Right ventricle myocardium inferior (tissue), 1 donor: ENCODE measurements at places on chromosomes 7 and 10.
A peak's percentile ranks its signal among the peaks of the same experiment; 100 is the strongest.

GRCh38 chr7:92735707-92736106 lies 100.7 kb downstream of the CDK6 start:
- no peak for DNase-seq

DNA sequence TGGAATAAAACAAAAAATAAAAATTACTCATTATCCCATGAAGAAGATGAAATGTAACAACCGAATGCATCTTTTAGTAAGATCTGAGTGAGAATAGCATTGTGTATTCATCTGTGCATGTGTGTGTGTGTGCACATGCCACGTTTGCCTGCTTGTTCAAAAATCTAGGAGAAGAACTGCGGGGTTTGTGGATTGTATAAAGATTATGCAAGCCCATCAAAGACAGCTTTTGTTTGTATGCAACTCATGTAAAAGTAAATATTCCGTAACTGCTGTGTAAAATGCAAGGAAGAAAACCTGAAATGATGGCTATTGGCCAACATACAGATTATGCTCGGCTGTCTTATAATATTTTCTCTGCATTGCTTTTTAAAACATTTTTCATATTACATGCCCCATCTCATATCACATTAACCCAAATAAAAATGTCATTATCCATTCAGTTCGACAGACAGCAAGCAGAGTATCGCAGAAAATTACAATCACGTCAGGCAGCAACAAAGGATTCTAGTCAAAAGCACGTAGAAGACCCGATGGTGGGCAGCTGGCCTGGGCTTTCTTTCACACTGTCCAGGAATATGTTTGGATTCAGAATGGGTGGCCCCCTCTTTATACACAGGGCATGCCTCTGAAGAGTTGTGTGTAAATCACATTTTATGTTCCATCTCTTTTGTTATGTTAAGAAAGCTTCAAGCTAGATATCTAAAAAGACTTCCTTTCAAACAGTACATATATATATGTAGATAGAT lies 114.0 kb downstream of the PARP12 start:
- no peak for DNase-seq

- DNase-seq, result peak; percentile 72
These were observed 3.4 kb upstream of the TCF7L2 start for GRCh38 chr10:112946649-112947048.

DNA sequence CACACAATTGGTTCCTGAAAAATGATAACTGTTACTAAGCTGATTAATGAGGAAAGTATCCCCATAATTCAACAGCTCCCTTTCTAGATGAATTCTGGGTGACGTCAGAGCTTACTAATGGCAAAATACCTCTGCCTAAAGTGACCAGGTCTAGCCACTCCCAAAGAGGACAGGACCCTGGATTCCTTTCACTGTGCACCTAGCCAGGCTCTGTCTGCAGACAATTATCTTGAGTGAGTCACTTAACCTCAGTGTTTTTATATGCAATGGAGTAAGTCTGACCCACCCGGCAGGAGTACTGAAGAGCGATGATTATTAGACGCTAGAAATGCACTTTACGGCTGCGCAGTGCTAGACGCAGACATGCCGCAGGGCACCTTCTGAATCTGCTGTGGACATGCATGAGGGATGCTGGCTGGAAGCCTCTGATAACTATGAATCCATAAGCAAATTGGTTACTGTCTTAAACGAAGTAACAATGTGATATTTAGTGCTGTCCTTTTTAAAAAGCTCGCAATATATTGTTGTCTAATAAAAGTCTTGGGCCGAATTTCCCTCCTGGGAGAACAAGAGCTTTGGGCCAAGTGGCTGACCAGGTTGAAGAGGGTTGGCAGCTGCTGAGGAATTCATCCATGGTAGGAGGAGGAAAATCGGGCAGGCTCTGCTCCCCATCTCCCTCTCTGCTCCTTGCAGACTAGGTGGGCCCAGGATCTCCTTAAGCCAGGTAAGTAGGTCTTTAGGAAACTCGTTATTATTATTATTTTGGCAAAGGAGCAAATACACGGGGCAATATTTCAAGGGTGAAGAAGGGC lies 4.6 kb upstream of the INPP5A start:
- no peak for DNase-seq

- peak; percentile 90 for DNase-seq
These were observed at the start of gene SPAG6 for GRCh38 chr10:22345301-22346095. TSS of gene SPAG6 (plus strand) at chr10:22345496. CDS start at chr10:22345612, 116 bp downstream.

- DNase-seq, result no peak
These were observed 24.6 kb upstream of the AKR1B10 start for GRCh38 chr7:134502463-134503371.

DNA sequence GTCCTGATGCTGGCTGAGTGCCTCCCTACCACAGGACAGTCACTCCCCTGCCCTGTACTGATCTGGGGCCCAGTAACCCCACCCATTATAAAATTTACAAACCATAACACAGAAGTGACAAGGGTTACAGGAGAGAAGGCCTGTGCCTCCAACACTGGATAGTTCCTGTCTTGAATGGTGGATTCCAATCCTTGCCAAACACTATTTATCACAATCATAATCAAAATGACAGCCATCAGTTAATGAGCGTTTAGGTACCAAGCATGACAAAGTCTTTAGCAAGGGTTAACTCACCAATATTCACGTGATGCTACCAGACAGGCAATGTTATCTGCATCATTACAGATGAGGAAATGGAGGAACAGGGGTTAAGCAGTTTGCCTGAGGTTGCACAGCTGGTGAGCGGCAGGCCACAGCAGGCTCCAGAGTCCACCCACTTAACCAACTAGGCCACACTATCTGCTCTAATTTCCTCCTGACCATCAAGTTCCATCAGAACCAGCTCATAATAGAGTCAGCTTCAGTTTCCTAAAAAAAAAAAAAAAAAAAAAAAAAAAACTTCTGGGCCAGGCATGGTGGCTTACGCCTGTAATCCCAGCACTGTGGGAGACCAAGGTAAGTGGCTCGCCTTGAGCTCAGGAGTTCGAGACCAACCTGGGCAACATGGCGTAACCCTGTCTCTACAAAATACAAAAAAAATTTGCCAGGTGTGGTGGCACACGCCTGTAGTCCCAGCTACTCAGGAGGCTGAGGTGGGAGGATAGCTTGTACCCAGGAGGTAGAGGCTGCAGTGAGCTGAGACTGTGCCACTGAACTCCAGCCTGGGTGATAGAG lies 14.2 kb downstream of the PDLIM1 start:
- DNase-seq, result no peak

DNA sequence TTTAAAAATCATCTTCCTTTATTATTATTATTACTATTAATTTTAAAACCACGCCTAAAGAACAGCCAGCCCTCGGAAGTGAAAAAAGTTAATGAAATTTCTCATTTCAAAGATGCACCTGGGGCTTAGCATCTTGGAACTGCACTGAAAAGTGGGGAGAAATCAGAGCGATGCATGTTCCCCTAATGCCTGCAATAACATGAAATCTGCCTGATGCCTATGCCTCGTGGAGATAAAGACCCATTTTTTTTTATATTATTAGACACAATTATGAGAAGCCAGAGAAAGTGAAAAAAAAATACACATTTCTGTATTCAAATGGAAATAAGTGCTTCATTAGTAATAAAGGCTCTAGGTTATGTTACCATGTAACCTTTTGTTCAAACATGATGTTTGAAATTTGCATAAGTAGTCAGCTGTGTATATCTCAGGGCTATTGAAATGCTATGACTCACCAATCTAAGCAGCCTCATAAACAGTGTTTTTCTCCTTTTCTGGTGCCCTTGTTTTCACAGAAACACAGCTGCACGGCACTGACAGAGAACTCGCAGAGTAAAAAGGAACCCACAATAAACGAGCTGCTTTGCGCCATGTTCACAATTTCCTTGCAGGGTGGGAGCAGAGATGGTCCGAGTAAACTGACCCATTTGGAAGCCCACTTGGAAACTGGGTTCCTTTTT lies 175.8 kb upstream of the PRKCQ start:
- no peak for DNase-seq

DNA sequence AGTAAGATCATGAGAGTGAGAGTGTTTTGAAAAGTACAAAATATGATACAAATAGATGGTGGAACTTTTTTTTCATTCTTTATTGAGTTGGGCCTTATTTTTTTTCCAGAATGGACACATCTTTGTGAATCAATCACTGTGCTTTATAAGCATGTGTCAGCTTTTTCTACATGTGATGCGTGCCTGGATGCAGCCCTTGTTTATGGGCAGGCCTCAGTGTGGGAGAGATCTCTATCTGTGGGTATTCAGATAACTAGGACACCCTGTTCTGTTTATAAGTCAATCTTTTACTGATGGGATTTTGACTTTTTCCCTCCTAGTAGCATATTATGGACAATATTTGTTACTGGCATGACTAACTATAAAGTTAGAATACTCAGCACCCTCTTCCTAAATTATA lies 42.9 kb upstream of the IKZF1 start:
- DNase-seq, result no peak

DNA sequence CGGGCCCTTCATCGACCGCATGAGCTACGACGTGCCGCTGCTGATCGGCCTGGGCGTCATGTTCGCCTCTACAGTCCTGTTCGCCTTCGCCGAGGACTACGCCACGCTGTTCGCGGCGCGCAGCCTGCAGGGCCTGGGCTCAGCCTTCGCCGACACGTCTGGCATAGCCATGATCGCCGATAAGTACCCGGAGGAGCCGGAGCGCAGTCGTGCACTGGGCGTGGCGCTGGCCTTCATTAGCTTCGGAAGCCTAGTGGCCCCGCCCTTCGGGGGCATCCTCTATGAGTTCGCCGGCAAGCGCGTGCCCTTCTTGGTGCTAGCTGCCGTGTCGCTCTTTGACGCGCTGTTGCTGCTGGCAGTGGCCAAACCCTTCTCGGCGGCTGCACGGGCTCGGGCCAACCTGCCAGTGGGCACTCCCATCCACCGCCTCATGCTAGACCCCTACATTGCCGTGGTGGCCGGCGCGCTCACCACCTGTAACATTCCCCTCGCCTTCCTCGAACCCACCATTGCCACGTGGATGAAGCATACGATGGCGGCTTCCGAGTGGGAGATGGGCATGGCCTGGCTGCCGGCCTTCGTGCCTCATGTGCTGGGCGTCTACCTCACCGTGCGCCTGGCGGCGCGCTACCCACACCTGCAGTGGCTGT lies 1.2 kb downstream of the SLC18A3 start:
- DNase-seq, result no peak

GRCh38 chr7:16587790-16588189 lies 57.8 kb downstream of the ANKMY2 start:
- DNase-seq, result no peak

- DNase-seq, result no peak
These were observed 9.2 kb upstream of the SVIL start for GRCh38 chr10:29643771-29644501.

DNA sequence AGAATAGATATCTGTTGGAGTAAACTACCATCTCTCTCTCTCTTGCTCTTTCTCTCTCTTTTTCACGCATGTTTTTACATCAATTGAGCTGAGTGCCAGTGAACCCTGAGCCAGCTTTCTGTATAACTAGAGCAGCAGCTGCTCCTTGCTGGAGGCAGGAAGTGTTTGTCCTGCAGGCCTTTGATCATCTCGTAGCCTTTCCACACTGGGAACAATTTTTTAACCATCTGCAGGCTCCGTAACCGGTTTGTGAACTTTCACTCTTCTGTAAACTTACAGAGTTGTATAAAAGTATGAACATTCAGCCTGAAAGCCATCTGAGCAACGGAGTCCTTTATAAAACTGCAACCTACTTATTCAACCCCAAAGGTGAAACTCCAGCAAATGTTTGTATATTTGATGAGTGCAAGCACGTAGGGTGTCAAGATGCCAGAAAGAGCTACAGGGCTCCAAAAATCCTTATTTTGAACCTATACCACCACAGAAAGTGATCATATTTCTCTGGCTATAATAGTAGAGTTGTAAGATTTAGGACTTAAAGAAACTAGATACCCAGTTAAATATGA lies 162.8 kb upstream of the NFE2L3 start:
- no peak for DNase-seq

- no peak for DNase-seq
These were observed 192.3 kb upstream of the PITRM1 start for GRCh38 chr10:3364768-3365480.

GRCh38 chr7:85025312-85025756 lies 161.5 kb downstream of the SEMA3D start:
- DNase-seq, result peak; percentile 77
